ENCODE measurements at places on chromosomes 3 and 15.

DNA sequence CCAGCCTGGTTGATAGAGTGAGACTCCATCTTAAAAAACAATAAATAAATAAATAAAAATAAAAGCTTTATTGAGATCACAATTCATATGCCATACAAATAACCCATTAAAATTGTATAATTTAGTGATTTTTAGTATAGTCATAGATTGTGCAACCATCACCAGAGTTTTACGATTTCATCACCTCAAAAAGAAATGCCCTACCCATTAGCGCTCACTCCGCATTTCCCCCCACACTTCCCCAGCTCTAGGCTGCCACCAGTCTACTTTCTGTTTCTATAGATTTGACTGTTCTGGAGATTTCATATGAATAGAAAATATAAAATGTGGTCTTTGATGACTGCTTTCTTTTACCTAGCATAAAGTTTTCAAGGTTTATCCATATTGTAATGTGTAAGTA, 57.0 kb downstream of the ARHGEF26 start:
- no peak for DNase-seq

DNA sequence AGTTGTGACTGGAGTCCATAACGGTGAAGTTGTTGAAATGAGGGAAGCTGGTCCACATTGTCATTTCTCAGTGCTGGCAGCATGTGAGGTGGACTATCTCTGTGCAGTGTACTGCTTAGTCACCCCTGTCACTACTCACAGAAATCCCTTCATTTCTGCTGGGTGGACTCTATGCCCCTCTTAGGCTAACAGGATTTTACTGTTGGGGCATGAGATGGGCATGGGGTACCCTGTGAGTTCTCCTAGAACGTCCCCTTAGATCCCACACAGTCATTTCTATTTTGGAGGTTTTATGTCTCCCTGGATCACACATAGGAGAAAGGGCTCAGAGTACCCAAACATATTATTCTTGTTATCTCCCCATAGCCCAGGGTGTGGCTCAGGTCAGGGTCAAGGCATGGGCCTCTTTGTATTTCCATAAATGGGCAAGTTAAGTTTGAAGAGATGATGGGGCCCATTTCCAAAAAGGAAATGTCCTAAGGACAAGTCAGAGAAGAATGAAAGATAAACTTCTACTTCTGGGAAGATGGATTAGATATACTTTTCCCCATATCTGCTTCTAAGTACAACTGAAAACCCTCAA, 15.2 kb downstream of the P2RY1 start:
- DNase-seq = no peak

DNA sequence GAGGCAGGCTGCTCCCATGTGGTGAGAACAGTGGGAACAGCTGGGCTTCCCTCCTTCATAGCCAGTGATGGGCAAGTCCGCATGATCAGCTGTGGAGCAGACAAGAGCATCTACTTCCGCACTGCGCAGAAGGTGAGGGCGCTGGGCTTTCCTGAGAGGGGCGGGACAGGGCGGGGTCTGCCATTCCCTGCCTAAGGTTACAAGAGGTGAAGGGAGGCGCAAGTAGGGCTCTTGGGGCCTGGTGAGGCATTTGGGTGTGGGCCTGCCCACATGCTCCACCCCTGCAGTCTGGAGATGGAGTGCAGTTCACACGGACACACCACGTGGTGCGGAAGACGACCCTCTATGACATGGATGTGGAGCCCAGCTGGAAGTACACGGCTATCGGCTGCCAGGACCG, 10.6 kb upstream of the JMJD7 start:
- no peak for DNase-seq

DNA sequence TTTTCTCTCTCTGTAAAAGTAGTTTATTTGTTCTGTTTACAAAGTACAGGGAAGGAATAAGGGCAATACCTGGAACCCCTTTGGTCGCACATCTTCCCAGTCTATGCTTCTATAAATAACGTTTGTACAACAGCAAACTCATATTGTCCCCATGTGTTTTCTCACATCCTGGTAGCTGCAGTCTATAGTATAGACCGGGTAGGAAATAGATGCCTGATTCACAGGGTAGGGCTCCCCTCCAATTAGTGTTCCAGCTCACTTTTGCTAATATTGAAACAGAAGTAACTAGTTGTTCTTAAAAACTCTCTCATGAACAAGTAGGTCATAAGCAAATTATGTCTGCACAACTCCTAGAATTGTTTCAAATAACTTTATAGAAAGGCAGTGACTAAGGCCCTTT, 17.7 kb downstream of the ATG7 start:
- no peak for DNase-seq

DNA sequence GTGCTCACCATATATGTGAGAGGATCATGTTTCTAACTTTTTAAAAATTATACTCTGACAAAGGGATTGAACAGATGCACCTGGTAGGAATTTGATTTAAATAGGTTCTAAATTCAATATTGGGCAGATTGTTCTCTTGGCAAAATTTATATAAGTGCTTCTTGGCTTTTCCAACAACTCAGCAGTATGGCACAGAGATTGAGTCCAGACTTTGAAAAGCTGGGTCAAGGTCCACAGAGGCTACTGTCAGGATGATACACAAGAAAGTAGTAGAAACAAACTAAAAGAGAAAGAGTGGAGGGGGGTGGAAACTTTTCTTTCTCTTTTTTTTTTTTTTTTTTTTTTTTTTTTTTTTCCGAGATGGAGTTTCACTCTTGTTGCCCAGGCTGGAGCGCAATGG, 203.2 kb upstream of the ADAMTS9 start:
- DNase-seq = no peak

- no peak for DNase-seq
These were observed 7.3 kb downstream of the MYO5C start for GRCh38 chr15:52288051-52288942.

- DNase-seq = no peak
These were observed 9.8 kb upstream of the PRR23E start for GRCh38 chr3:127182848-127183714.

DNA sequence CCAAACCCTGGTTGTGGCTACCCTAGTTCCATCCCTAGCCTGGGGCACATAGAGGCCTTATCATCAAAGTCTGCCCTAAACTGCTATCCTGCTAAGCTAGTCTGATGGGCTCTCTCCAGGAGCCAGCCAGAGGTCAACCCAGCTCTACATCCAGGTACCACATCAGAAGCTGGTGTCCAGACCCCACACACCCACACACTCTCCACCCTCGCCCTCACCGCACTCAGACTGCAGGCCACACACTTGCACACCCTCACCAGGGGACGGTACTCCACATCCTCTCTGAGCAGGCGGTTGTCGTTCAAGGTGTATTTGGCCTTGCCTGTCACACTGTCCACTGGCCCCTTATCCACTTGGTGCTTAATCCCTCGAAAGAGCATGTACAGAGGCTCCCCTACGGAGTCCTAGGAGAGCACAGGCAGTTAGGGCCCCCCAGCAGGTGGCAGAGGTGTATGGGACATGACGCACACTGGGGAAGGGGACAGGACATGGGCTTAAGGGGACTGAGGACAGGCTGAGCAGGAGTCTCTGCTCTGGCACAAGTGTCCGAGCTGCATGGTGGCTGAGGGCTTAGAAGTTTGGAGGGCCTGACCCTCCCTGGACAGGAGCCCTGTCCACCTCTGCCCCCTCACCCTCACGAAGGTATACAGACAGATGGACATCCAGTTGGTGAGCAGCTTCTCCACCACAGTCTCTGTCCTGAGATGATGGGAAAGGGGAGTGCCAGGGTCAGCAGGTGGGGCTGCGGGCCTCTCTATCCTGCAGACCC, 18.1 kb downstream of the PLXNB1 start:
- DNase-seq = no peak

DNA sequence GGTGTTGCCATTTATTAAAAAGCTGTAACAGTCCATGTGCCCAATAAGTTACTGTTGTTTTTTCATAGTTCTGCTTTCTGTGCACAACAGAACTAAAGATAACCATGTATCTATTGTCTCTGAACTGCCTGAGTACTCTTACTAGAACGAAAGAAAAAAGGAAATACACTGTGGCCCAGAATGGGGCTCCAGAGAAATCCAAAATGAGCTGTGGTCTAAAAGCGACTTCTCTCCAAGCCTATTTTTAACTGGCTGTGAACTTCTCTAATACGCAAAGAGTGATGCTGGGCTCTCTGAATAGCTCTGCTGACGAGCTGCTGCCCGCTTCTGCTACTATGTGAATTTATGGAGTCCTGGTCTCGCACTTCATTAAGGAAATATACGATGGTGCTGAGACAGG, 56.2 kb upstream of the LPP start:
- DNase-seq = no peak

GRCh38 chr15:44137750-44138149, 57.3 kb downstream of the FRMD5 start:
- no peak for DNase-seq
